ENCODE measurements at places on chromosomes 2 and 18. TPM values are rescaled to one million over a fixed set of nuclear protein-coding genes. Genes with fewer than 3 reads are reported as not detected.

AQP12A gene
- not detected for total RNA-seq

BOLL gene
- total RNA-seq: not detected

CPLX4 gene
- not detected for total RNA-seq

STPG4 gene
- total RNA-seq: not detected

REG1B gene
- not detected for total RNA-seq

All from epithelial cell of umbilical artery (primary cell).